Lung (tissue), 17 donors: ENCODE measurements at places on chromosomes 1 and 21. TPM values are rescaled to one million over a fixed set of nuclear protein-coding genes. Genes with fewer than 3 reads are reported as not detected.
A peak's percentile ranks its signal among the peaks of the same experiment; 100 is the strongest.

GRCh38 chr1:209413062-209413461 lies 170.5 kb upstream of the CAMK1G start:
- peaks cover 3% of the 10 kb centered on the region for H3K27me3 ChIP-seq
- no peaks in the 10 kb centered on the region for H3K36me3 ChIP-seq

- H3K4me3 ChIP-seq = no peak overlapping the region
- H3K27ac ChIP-seq = no peak overlapping the region
- no peaks in the 10 kb centered on the region for H3K27me3 ChIP-seq
- no peaks in the 10 kb centered on the region for H3K36me3 ChIP-seq
- peaks cover 4% of the 10 kb centered on the region for H3K4me1 ChIP-seq
Measured at GRCh38 chr21:33971492-33972013, 55.9 kb upstream of the ATP5PO start.

DNA sequence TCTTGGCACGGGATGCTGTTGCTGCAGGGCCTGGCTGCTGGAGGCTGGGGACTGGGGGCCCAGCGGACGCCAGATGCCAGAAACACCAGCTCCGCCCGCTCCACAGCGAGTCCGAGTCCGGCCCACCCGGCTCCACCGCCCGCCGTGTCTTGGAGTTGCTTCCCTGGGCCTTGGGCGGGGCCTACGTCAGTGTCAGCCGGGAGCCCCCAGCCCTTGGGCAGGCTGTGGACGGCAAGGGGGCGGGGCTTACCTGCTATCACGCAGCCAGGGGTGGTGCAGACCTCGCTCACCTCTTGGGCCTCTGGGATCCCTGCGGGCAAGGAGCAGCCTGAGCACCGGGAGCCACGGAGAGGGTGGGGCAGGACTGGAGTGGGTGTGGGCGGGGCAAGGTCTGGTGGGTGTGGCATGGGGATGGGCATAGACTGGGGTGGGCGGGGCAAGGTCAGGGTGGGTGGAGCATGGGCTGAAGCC lies 21.8 kb downstream of the MMEL1 start:
- H3K4me3 ChIP-seq = peak overlapping the region; percentile 5
- H3K36me3 ChIP-seq = no peaks in the 10 kb centered on the region
- H3K27me3 ChIP-seq = no peaks in the 10 kb centered on the region
- H3K27ac ChIP-seq = no peak overlapping the region

DNA sequence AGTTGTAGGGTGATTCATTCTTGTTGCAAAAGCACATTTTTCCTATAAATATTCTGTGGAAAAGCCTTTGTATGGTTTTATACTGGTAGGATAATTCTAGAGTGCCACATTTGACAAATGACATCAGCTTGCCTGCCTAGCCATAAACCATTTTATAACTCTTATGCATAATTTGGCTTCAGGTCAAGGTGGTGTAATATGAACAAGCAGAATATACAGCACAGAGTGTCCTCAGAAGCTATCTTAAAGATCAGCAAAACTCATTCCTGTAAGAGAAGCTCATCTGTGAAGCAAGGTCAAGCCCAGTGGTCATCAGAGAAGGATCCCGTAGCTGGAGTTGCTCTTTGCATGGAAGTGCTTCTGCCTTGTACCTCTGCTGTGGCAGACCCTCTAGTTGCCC lies 24.0 kb upstream of the C1orf21 start:
- H3K4me3 ChIP-seq = no peak overlapping the region
- no peak for DNase-seq
- no peaks in the 10 kb centered on the region for H3K4me1 ChIP-seq
- no peak overlapping the region for H3K27ac ChIP-seq
- no peaks in the 10 kb centered on the region for H3K27me3 ChIP-seq
- H3K36me3 ChIP-seq = no peaks in the 10 kb centered on the region

DNA sequence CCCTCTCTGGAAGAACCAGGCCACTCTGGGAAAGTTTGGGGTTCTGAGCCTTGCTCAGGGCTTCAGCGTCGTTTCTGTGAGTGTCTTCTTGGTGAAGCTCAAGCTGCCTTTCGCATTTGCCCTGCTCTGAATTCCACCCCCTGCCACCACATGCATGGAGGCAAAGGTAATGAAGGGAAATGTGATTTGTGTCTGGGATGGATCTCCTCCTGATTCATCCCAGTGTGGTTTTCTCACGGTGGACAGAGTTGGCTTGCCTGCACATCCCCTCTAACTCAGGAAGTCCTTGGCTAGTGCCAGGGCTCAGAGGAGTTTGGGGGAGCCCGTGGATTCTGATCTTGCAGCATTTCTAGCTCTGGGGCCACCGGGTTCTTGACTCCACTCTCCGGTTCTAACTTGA lies 173.6 kb upstream of the RAB4A start:
- H3K36me3 ChIP-seq = no peaks in the 10 kb centered on the region
- H3K27ac ChIP-seq = no peak overlapping the region
- H3K4me3 ChIP-seq = no peak overlapping the region
- H3K27me3 ChIP-seq = no peaks in the 10 kb centered on the region
- H3K4me1 ChIP-seq = no peaks in the 10 kb centered on the region
- no peak for DNase-seq

- no peak overlapping the region for H3K27ac ChIP-seq
- H3K4me1 ChIP-seq = peaks cover 14% of the 10 kb centered on the region
- H3K36me3 ChIP-seq = peaks cover 4% of the 10 kb centered on the region
- DNase-seq = peak; percentile 61
Measured at GRCh38 chr1:33152685-33153432, 29.0 kb downstream of the TRIM62 start.

GRCh38 chr1:235504122-235504493 lies at the start of gene B3GALNT2:
TSS of gene B3GALNT2 (minus strand) at chr1:235504452. CDS start at chr1:235504252, 200 bp downstream.
- peak within 1 kb of the TSS; percentile 77 for H3K4me3 ChIP-seq
- H3K27me3 ChIP-seq = no peaks in the 10 kb centered on the region
- H3K36me3 ChIP-seq = no peaks in the 10 kb centered on the region
- peak within 1 kb of the TSS; percentile 100 for H3K27ac ChIP-seq

The ETV3L gene
- polyA plus RNA-seq = 0.05 TPM

DNA sequence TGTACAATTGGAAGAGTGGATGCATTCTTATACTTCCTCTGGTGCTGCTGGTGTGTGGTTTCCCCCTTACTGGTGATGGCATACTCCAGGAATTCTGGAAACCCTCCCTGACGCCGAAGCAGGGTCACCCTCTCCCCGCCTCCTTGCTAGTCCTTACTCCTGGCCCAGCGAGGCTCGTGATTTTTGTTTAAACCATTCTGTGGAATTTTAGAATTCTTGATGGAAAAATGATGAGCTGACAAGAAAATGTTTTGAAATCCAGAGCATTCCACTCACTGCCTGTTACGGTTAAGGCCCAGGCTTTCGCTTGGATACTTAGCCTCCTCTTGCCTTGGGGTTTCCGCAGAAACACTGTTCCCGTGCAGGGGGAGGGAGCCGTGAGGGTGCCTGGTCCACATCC lies 41.1 kb downstream of the IL6R start:
- H3K4me3 ChIP-seq = no peak overlapping the region
- H3K27me3 ChIP-seq = no peaks in the 10 kb centered on the region
- H3K4me1 ChIP-seq = peaks cover 24% of the 10 kb centered on the region
- peak overlapping the region; percentile 48 for H3K27ac ChIP-seq
- peak; percentile 90 for DNase-seq
- peaks cover 35% of the 10 kb centered on the region for H3K36me3 ChIP-seq

The GPR61 gene
- polyA plus RNA-seq = not detected

DNA sequence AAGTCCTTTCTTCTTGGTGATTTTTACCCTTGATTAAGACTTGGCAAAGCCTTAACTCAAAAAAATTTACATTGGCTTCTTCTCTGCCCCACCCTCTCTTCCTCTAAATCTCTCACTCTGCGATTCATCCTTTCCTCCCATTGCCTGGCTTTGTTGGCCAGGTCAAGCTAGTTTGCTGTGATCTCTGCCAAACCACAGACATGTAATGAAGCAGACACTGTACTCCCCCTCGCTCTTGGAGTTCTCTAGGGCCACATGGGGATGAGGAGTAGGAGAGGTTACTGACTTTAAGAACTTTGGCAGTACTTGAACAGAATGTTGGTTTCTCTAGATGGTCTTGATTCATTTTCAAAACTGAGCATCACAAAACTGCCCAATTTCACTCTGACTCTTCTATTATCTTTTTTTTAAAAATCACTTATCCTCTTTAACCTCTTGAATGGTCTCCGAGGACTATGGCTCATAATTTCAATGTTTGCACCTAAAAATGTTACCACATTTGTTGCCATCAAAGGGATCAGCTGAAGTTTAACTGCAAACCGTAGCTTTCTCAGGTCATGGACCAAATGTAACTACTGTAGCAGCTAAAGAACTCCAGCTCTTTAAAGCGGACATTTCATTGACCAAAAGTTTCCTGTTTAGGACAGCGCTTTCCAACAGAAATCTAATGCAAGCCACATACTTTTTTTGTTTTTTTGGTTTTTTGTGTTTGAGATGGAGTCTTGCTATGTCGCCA lies 62.7 kb upstream of the IPO9 start:
- no peak overlapping the region for H3K4me3 ChIP-seq
- DNase-seq = peak; percentile 43
- H3K27me3 ChIP-seq = no peaks in the 10 kb centered on the region

The LRRC39 gene
- polyA plus RNA-seq = 0.45 TPM

GRCh38 chr1:35488336-35488735 lies 68.9 kb downstream of the KIAA0319L start:
- H3K27ac ChIP-seq = no peak overlapping the region
- peak; percentile 26 for DNase-seq
- H3K27me3 ChIP-seq = no peaks in the 10 kb centered on the region

DNA sequence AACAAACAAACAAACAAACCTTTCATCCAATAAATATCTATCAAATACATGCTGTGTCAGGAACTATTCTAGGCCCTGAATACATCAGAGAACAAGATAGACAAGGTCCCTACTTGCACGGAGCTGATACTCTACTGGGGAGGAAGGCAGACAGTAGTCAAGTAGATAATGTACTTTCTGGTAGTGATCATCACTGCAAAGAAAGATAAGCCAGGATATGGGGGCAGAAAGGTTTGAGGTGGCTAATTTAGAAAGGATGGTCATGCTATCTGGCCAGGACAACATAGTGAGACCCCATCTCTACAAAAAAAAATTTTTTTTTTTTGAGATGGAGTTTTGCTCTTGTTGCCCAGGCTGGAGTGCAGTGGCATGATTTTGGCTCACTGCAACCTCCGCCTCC lies 9.3 kb upstream of the MEX3A start:
- no peaks in the 10 kb centered on the region for H3K27me3 ChIP-seq
- no peak overlapping the region for H3K4me3 ChIP-seq
- peaks cover 10% of the 10 kb centered on the region for H3K36me3 ChIP-seq
- no peak for DNase-seq
- H3K4me1 ChIP-seq = no peaks in the 10 kb centered on the region

GRCh38 chr21:46598581-46599572 lies 6.0 kb downstream of the S100B start:
- no peak overlapping the region for H3K27ac ChIP-seq
- H3K27me3 ChIP-seq = no peaks in the 10 kb centered on the region
- H3K36me3 ChIP-seq = no peaks in the 10 kb centered on the region
- H3K4me3 ChIP-seq = no peak overlapping the region

DNA sequence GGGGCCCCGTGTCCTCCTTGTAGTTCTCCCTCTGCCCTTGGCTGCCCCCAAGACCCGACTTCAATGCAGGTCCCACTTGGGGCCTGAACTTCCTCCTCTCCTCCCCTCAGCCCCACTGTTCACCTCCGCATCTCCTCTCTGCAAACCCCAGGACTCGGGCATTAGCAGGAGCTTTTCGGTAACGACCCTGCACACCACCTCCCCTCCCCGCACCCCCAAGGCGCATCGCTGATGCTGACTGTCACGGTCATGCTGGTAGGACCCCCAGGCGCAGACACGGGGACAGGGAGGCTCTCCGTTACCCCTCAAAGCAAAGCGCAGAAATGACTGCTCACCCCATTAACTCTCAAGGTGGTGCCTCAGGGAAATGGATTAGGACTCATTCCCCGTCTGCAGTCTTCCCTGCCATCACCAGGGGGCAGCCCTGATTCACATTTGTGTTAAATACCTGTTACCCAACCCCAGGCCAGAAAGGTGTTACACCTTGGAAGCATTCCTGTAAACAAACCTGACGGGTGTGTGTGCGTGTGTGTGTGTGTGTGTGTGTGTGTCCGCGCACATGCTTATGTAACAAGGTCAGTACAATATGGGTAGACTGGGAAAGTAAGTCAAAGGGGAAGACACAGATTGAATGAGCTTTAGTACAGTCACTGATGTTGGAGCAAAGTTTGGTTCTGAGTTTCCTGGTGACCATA lies 6.4 kb upstream of the GUCA2B start:
- peaks cover 3% of the 10 kb centered on the region for H3K4me1 ChIP-seq
- peaks cover 2% of the 10 kb centered on the region for H3K27me3 ChIP-seq
- H3K36me3 ChIP-seq = no peaks in the 10 kb centered on the region
- H3K27ac ChIP-seq = no peak overlapping the region
- H3K4me3 ChIP-seq = no peak overlapping the region

GRCh38 chr1:239456788-239457187 lies 70.4 kb downstream of the CHRM3 start:
- H3K36me3 ChIP-seq = no peaks in the 10 kb centered on the region
- H3K27me3 ChIP-seq = no peaks in the 10 kb centered on the region
- no peak overlapping the region for H3K27ac ChIP-seq
- H3K4me3 ChIP-seq = no peak overlapping the region

The MFAP2 gene
- polyA plus RNA-seq = 7.4 TPM

The LORICRIN gene
- polyA plus RNA-seq = not detected

- no peak overlapping the region for H3K4me3 ChIP-seq
- no peaks in the 10 kb centered on the region for H3K36me3 ChIP-seq
- H3K4me1 ChIP-seq = peaks cover 14% of the 10 kb centered on the region
- peaks cover 88% of the 10 kb centered on the region for H3K27me3 ChIP-seq
- no peak for DNase-seq
Measured at GRCh38 chr21:33020558-33021100, 5.1 kb upstream of the OLIG2 start.

The DENND1B gene
- 4.1 TPM for polyA plus RNA-seq

The TMEM222 gene
- polyA plus RNA-seq = 50.1 TPM

DNA sequence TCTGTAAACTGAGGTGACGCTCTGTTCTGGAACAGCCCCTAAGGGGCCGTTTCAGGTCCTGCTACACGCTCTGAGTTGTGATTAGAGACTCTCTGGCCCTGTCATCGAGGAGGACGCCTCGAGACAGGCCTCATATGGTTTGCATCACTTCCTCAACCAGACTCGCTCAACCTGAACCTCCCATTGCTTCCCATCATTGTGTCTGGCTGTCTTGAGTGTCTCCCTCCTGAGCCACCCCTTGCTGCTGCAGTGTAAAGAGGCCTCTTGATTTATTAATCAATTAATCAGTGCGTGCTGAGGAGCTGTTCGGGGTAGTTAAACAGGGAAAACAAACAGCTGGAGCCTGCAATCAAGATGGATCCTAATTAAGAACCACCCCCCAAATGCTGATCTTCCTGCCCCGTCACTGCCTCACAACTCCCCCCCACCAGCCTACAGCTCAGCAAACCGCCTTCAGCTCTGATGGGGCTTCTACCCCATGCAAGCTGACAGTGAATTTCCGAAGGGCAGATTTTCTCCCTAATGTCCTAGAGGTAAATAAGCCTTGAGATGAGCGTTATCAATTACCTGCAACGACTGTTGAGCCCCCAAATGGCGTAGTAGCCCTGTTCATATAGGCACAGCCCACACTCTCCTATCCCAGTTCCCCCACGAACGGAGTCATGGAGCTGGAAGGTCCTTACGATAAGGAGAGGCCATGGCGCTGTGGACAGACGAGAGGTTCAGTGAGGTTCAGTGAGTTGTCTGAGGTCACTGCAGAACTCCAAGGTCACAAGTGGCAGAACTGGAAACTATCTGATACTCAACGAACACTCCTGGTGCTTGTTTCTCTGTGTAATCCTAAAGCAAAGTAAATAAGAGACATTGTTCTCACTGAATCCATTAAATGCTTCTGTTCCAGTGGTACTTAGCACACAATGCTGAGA lies 210.6 kb downstream of the KIF26B start:
- H3K36me3 ChIP-seq = no peaks in the 10 kb centered on the region
- H3K4me3 ChIP-seq = no peak overlapping the region
- no peaks in the 10 kb centered on the region for H3K4me1 ChIP-seq
- no peaks in the 10 kb centered on the region for H3K27me3 ChIP-seq
- H3K27ac ChIP-seq = no peak overlapping the region

The OR2T33 gene
- polyA plus RNA-seq = not detected

The PRUNE1 gene
- polyA plus RNA-seq = 12.5 TPM

The CD1D gene
- 9.9 TPM for polyA plus RNA-seq
